ENCODE measurements at places on chromosomes 16 and 17.
A peak's percentile ranks its signal among the peaks of the same experiment; 100 is the strongest.

GRCh38 chr17:39237586-39237985 is 11.8 kb upstream of the STAC2 start:
- no peak for DNase-seq

- DNase-seq: no peak
These were observed 228.7 kb downstream of the SOX9 start for GRCh38 chr17:72349491-72349995.

DNA sequence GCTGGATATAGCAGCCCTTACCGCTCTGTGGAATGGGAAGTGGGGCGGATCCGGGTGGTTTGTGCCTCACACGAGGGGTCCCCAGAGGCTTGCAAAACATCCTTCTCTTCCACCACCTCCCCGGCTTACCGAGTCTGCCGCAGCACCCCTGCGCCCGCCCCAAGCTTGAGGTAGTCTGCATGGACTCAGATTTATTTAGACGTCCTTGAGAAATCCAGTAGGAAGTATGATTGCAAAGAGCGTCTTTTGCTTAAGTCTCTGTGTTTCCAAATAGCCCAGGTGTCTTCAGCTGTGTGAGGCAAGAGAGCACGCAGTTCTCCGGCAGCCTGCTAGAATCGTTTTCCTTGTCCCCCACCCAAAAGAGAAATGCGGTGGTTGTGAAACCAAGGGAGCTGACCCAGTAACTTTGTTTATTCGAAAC is 2.4 kb downstream of the KIAA0513 start:
- DNase-seq: no peak

GRCh38 chr16:54411544-54411943 is 125.0 kb upstream of the IRX3 start:
- no peak for DNase-seq

DNA sequence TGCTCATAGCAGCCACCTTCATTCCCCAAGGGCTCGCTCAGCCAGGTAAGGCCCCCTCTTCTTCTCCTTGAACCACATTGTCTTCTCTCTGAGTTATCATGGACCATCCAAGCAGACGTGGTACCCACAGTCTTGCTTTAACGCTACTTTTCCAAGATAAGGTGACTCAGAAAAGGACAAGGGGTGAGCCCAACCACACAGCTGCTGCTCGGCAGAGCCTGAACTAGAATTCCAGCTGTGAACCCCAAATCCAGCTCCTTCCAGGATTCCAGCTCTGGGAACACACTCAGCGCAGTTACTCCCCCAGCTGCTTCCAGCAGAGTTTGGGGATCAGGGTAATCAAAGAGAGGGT is 272 bp downstream of the CCL2 start:
- DNase-seq: no peak

- peak; percentile 28 for DNase-seq
These were observed at the start of gene CDH3 for GRCh38 chr16:68644715-68645493. Gene CDH3 (plus strand): TSS chr16:68645310. CDS start chr16:68645380, 70 bp downstream.

- DNase-seq: peak; percentile 64
These were observed 407 bp downstream of the MCRIP1 start for GRCh38 chr17:81832608-81833159.

- DNase-seq: no peak
These were observed 9.2 kb downstream of the CASKIN1 start for GRCh38 chr16:2187212-2187611.

DNA sequence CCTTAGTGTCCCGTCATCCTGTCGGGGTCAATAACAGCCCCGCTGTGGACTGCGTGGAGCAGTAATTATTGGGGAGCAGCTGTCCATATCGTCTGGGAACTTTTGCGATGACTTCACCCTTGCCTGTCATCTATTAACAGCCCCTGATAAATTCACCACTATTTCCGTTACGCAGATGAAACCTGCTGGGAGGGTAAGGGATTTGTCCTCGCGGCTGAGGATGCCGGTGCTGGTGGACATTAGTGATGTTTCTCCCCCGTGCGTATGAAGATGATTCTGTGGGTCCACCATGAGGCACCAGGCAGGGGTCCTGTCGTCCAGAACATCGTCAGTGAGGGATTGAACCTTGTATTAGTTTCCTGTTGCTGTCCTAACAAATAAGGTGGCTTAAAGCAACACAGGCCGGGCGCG is 1.0 kb downstream of the FLYWCH2 start:
- no peak for DNase-seq

- DNase-seq: no peak
These were observed 69.0 kb downstream of the CHD9 start for GRCh38 chr16:53123747-53124146.

Data from activated CD4-positive, alpha-beta T cell treated with anti-CD3 and anti-CD28 coated beads, Interleukin-2, amount 50 U/mL, for 48 hours (primary cell).